Activated CD8-positive, alpha-beta memory T cell treated with anti-CD3 and anti-CD28 coated beads for 4 hours (primary cell): ENCODE measurements at places on chromosomes 6 and 20.

DNA sequence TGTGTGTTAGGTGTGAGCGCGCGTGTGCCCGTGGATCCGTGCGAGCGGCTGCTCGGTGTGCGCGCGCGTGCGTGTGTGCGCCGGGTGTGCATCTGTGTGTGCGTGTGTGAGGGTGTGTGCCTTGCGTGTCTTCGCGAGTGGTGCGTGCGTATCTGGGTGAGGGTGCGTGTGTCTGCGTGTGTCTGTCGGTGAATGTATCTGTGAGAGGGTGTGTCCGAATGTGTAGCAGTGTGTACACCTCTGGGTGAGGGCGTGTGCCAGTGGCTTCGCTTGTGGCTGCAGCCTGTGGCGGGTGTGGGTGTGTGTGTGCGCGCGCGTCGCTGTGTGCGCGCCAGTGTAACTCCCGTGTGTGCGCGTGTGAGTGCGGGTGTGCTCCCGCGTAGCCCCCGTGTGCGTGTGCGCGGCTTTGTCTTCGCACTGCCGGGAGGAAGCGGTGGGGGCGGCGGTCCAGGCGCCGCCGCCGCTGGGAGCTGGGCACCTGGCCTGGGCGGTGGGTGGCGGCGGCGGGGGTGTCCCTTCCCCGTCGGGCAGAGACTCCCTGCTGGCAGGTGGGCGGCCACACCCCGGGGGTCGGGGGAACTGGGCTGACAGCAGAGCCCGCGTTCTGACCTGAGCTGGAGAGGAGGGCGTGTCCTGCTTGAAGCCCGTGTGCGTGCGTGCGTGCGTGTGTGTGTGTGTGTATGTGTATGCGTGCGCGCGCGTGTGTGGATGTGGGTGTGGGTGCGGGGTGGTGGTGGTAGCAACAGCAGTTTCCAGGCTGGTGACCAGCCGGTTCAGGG, 61.3 kb upstream of the EPB41L1 start:
- DNase-seq = no peak

DNA sequence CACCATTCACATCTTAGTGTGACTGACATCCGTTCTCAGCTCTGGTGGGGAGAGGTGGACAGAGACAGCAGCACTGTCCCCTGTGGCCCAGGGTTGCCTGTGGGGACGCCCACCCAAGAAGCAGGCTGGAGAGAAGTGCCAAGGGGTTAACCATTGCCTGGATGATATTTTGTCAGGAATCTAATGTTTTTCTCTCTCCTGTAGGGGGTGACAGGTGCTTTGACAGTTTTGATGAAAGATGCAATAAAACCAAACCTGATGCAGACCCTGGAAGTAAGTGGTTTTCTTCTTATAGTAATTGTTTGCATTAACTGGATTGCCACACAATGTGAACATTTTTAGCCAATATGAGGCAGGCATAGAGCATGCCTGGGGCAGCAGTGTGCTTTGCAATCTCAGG, 99.3 kb downstream of the MTHFD1L start:
- DNase-seq = no peak

DNA sequence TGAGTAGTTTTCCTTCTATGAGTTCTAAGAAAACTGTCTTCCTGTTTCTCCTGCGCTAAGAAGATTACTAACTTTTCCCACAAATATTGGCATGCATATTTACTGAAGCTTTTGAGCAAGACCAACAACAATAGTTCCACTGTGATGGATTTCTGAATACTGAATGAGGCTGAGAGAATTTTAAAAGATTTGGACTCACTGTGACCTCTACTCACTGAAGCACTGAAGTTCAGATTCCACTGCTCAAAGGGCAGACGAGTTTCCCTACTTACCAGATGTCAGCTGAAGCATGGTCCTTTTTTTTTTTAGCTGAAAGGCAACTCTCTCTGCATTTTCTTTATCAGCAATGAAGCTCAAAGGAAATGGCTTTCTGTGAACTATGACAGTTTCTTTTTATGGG, 718.5 kb downstream of the RFPL4B start:
- DNase-seq = no peak

DNA sequence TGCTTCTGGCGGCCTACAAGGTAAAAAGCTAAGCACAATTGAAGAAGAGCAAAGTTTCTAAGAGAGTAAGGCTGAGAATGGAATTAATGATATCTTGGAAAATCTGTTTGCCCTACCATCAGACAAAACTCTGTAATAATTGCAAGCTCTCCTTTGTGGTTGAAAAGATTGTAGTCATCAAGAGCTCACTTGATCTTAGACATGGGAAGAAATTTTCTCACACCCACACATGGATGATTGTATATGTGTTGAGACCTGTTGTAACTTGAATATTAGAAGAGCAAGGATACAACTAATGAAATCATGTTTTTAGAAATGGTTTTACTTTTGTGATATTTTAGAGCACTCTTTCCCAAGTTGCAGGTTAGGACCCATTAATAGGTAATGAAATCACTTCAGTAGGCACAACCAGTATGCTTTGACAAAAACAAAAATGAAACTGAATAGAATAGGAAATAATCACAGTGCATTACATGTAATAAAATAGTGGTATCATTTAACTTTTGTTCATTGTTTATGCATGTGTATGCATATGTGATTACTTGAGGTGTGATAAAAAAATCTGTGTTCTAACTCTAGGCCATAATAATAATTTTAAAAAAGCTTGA, 14.0 kb downstream of the DCBLD1 start:
- DNase-seq = no peak

GRCh38 chr6:30656513-30656912, 9.6 kb downstream of the C6orf136 start:
- no peak for DNase-seq

- no peak for DNase-seq
These were observed 406.1 kb downstream of the EPM2A start for GRCh38 chr6:145329257-145329656.

GRCh38 chr20:50918403-50918802, 12.8 kb downstream of the ADNP start:
- DNase-seq = no peak

GRCh38 chr6:12472601-12473038, 182.5 kb downstream of the EDN1 start:
- no peak for DNase-seq
